ENCODE measurements at places on chromosomes 3 and 15.

DNA sequence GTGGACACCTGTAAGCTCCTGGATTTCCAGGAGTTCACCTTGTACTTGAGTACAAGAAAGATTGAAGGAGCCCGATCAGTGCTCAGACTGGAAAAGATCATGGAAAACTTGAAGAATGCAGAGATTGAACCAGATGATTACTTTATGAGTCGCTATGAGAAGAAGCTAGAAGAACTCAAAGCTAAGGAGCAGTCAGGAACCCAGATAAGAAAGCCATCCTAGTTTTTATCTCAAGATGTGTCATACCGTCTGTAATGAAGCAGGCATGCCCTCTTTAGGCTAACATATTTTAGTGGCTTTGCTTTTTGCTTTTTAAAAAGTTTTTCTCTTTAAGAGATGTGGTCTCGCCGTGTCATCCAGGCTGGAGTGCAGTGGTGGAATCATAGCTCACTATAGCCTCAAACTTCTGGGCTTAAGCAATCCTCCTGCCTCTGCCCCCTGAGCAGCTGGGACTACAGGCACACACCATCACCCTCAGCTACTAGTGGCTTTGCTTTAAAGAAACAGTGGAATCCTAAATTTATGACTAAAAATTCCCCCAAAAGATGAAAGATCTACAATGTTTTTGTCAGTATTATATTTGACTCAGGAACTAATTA, 28.1 kb downstream of the EXOG start:
- no peak for DNase-seq

DNA sequence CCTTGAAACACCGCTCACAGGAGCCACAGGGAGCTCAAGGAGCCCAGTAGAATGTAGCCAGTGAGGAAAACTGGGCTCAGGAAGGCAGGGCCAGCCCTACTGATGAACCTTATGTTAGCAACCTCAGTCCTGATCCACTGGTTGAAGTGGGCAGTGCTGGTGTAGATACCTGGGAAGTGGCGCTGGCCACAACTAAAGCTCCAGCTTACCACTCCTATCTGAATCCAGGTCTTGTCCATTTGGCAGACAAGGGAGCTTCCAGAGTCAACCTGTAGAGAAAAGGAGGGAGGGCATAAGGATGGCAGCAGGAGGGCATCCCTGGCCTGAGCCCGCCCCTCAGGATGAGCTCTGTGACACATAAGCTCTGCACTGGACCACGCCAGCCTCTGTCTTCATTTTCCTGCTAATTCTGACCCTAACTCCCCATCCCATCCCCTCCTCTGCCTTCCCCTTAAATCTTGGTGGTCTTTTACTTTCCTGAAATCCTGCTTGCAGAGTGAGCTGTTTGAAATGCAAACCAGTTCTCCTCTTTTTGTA, 2.1 kb upstream of the PRSS50 start:
- DNase-seq: no peak

- DNase-seq: no peak
Observed at GRCh38 chr3:54845011-54845410, 82.8 kb downstream of the LRTM1 start.

DNA sequence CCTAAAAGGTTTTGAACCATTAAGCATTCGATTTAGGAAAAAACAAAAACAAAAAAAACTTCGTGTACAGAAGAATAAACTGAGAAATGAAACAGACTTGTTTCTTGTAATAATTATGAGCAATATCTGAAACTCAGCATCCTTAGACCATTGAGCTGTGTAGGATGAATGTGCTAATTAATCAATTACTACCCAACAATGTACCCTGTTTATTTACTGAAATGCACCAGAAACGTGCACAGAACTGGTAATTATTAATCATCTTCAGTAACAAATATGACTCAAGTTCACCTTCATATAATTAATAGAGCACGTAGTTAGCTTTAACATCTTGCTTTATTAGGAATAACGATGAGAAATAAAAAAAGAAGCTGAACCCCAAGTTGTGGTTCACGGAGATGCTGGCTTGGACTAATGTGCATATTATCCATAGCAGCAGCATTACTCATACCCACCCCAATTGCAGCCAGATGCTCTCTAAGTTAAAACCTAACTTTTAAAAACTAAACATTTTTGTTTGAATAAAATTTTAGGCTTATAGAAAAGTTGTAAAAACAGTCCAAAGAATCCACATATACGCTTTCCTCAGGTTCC, 10.2 kb upstream of the C15orf61 start:
- no peak for DNase-seq

DNA sequence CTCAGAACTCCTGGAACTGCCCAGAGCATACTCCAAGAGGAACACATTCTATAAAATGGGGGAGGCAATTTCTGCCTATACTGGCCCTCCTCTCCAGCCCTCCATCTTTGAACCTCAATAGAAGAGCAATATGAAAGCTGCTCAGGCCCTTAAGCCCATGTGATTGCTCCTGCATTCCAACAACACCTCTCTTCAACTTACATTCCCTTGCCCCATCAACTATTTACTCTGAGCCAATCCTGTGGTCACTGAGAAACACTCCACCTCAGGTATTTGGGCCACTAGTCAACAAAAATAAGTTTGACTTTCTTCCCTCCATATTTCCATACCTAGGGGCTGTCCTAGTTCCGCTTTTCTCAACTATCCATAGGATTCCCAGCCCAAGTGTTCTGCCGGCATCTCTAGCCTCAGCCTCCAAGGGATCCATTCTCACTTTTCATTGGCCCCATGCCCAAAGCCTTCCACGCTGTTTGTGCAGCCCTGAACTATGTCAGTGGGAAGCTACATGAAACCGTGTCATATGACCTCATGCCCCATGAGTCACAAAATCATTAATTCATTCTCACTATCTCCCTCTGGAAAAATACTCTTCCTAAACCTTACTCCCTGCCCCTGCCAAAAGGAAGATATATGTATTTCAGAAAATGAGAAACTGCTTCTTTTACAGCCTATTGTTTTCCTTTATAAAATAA, 61.6 kb downstream of the GJD2 start:
- DNase-seq: no peak

DNA sequence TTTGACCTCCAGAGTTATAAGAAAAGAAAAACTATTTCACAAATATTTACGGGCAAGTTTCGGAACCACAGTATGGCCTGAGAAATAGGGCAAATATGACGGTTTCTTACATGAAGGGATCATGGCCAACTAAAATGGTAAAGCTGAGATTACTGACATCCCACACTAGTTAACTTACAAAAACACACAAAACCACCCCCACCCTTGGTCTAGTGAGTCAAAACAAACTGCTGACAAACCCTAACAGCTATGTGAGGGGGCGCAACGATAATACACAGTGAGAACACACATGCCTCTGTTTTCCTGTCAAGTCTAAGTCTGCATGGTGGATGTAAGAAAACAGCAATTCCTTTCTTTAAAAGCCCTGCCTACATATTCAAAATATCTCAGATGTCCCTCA, 32.3 kb downstream of the CBLB start:
- DNase-seq: no peak

DNA sequence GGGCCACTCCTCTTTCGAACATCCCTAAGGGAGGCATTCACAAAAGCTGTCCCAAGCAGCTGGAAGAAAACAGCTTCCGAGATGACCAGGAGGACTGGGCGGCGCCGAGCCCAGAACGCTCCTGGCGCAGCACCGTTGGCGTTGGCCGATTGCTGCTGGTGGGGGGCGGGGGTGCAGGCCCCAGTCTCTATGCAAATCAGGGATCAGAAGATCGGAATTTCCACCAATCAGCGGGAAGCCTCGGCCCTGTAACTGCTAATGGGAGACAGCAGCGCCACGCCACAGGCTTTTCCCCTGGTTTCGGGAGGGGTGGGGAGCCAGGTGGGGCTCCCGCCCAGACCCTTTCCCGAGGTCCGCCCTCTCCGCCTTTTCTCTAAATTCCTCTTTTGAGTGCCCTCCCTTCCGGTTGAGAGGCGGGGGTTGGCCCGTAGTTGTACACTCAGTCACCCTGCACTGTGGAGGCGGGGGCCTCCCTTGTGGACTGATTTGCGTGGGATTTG, 27.0 kb downstream of the HMCES start:
- no peak for DNase-seq

DNA sequence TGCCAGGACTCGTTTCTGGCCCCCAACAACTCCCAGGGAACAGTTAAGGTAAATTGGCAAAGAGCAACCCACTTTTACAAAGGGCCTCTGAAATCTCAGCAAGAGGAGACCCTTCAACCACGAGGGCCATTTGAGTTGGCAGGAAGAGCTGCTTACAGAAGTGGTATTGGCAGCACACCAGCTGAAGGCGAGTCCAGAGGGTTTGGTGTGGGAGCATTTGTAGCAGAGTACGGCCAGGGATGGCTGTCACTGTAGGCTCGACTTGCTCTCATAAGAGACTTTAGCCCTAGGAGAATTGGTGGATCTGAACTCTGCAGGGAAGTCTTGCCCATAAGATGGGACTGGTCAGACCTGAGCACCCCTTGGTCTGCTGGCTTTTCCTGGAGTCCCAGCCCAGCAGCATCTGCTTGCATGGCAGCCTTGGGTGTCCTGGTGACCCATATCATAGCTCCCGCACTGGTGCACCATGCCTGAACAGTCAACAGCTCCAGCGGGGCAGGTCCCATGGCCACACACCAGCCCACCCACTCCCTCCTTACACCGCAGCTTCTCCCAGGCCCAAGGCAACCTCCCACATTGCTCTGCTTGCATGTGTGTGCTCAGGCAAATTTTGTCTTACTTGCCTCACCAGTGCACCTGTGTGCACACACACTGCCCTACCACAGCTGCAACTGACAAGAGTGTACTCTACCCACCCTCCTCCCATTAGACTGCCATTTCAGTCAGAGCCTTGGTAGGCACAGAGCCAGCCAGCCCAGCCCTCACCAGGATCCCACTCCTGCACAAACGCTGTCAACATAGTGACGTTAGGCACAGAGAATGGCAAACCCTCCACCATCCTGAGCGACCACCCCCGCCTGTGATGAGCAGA, 861.6 kb upstream of the DPPA4 start:
- no peak for DNase-seq

DNA sequence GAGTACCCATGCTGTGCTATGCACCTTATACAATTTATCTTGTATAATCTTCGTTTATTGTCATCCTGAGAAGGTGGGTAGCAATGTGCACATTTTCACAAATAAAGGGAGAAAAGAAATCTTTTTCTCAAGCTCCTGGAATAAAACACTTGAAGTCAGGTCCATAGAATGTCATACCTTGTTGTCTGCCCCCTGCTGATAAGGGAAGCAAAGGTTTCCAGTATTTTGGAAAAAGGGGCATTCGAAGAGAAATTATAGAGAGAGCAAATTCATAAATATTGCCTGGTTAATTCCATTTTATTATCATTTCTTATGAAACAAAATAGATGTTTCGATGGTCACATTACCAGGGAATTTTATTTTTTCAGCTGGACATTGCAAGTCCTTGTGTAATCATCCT, 277.8 kb downstream of the RAP2B start:
- no peak for DNase-seq

GRCh38 chr3:183769453-183769852, 55.9 kb downstream of the MAP6D1 start:
- DNase-seq: no peak

DNA sequence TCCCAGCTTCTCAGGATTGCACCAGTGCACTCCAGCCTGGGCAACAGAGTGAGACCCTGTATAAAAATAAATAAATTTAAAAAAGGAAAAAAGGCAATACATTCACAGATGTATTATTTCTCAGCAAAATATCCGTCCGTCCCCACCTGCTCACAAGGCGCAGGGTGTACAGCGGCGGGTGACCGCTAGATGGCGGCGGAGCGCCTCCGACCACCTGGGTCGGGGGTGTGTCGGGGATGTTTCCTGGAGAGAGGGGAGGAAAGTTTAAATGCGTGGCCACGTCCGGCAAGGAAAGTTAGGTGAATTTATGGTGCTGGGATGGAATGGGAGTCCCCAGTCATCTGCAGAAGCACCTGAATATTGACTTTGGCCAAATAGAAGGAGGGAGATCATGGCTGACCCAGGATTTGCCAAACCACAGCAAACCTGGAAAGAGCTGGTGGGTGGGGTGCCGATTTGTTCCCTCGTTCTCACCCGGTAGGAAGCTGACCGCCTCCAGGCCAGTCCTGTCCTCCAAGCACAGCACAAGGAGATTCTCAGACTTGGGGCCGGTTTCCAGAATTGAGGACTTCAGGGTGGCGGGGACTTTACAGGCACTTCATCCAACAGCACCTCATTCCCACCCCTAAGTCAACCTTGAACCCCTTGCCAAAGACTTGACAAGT, 88.3 kb downstream of the TMEM266 start:
- peak; percentile 39 for DNase-seq

GRCh38 chr3:194852831-194853508, 167.3 kb downstream of the FAM43A start:
- DNase-seq: peak; percentile 63

- no peak for DNase-seq
Observed at GRCh38 chr3:137944593-137944992, 65.4 kb upstream of the CLDN18 start.

DNA sequence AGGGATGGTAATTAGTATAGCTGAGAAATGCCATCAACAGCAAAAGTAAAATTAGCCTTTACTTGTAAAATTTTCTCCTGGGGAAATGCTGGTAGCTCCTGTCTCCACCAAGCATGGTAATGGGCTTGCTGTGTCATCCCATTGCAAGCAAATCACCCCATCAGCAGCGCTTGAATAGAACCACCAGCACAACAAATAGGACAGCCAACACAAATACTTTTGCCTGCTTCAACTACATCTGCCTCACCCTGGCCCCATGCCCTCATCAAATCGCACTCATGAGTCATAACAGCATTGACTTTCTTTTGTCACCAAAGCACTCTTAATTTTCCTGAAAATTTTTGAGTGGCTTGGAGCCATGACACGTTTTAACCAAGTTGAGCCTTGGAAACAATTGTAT, 52.6 kb downstream of the ERC2 start:
- no peak for DNase-seq

DNA sequence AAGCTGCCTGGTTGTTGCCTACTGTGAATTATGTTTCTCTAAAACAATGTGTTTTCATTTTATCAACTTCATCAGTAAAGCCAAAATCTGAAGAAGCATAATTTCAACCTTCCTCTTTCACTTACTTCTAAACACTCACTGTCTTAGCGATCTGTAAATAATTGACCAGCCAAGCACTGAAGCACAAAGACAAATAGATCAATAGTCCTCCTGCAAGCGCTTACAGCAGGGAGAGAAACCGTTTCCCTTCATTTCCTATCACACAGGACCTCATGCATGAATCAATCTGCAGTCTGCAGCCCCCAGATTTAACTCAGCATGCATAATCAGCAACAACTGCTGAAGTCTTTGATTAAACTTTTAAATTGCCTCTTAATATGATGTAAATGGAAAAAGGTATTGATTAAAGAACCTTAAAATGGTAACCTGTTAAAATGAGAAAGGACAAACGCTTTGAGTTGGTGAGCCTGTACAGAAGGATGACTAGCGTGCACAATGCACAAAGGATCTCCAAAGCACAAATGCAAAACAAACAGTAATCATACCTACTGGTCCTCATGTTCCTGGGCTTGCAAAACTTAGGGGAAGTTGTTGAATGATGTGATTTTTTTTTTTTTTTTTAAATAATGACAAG, 370.2 kb upstream of the ZNF385D start:
- DNase-seq: peak; percentile 37
